SK-N-SH treated with all-trans-retinoic acid at 6 μM for 48 hours (cell line): ENCODE measurements at places on chromosomes 3 and 15.

DNA sequence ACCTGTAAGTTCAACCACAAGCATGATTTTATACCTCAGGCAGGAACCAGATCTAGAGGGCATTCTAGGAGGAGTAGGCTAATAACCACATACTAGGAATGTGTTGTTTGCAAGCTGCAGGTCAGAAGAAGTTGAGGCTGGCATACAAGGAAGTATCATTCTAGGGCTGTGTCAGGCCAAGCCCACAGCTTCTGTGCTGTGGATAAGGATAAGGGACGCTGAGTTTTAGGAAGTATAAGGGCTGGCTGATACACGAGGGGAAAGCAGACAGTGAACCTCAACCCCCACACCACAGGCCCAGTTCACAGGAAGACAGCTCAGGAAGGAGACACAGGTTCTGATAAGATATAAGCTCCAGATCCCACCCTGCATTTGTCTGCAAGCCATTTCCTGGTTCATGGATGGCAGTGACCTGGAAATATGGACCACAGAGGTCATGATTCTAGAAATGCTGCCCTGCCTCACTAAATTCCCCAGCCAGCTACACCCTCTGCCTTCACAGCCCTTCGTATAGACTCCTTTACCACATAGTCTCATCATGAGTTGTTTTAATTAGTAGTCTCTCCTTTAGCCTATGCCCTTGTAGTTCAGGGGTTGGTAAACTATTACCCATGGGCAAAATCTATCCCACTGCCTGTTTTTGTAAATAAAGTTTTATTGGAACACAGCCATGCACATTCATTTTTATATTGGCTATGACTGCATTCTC is 260.7 kb downstream of the OPA1 start:
- no peak for ATAC-seq

- ATAC-seq = no peak
Measured at GRCh38 chr3:98070840-98071239, 16.1 kb upstream of the OR5AC2 start.

- no peak for ATAC-seq
Measured at GRCh38 chr3:139745831-139746230, 68.1 kb upstream of the NMNAT3 start.

DNA sequence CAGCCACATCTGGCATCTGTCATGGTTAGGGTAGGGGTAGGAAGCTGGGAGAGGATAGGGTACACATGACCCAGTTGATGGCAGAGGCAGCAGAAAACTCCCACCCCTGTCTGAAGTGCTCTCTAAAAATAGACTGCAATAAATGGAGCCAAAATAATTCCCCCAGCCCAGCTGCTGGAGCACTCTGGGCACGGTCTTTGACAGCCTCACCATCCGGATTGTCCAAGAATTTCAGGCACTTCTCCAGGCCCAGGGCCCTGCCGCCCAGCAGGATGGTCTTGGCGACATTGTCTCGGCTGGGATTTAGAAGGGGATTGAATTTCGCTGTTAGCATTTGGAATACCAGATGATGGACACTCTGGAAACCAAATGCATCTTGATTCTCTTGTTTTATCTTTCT is 103.7 kb downstream of the IQSEC1 start:
- no peak for ATAC-seq

DNA sequence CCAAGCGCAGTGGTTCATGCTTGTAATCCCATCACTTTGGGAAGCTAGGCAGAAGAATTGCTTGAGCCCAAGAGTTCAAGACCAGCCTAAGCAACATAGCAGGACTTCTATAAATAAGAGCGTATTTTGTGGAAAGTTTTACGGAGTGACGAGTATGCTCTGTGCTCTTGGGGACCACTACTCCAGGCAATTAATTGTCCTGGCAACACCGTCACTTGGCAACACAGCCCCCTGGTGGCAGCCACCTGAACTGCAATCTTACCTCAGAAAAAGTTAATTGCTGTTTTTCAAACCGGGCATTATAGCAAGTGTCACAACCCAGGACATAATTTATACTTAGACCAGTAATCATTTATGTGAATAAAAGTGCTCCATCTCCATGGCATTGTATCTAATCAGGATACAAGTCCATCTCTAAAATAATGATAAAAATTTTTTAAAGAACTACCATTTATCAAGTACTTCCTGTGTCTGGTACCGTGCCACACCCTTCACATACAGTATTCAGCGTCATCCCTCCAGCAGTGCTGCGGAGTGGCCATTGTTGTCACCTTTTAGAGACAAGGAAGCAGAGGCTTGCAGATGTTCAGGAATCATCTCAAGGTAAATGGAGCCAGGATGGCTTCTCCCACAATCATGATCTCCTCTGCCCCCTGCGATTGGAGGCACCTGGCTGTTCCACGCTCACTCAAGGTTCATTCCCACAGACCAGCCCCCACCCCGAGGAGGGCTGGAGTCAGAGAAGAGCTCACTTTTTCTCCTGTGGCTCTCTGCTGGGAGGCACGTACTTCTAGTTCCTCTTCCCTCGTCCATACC is 34.5 kb downstream of the PLA2G4D start:
- ATAC-seq = no peak

DNA sequence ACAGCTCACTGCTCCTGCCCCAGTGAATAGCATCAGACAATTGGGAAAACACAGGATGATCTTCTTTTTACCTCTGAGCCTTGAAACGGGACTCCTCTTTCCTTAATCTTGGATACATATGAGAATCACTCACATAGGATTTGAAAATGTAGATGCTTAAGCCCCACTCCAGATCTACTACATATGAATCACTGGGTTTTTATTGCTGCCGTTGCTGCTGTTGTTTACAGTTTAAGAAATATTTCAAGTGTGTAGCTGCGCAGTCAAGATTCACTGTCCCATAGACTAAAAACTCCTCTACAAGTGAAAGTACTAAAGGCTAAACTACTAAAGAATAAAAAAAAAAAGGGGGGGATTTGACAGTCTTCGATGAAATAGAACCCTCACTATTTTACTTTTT is 765.9 kb downstream of the NTRK3 start:
- ATAC-seq = no peak

DNA sequence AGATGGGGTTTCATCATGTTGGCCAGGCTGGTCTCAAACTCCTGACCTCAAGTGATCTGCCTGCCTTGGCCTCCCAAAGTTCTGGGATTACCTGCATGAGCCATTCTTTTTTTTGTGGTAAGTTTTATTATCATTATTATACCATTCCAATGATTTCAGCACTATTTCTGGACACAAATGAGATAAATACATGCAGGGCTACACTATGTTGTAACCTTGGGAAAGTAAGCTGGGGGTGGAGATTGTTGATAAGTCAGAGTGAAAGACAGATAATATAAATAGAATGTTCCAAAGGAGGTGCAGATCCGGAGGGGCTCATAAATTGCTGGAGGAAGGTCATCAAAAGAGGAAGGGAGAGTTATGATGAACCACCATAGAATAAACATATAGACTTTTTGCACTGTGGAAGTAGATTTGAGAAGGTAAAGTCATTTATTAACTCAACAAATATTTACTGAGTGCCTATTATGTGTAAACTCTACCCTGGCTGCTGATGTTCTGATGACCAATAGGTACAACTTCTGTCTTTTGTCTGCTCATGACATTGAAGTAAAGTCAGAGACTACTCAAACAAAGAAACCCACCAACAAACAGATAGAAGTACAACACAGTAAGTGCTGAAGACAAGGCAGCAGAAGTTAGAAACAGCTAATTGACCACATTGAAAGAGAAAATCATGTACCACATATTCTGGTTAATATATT is 478.9 kb upstream of the GOLIM4 start:
- no peak for ATAC-seq

DNA sequence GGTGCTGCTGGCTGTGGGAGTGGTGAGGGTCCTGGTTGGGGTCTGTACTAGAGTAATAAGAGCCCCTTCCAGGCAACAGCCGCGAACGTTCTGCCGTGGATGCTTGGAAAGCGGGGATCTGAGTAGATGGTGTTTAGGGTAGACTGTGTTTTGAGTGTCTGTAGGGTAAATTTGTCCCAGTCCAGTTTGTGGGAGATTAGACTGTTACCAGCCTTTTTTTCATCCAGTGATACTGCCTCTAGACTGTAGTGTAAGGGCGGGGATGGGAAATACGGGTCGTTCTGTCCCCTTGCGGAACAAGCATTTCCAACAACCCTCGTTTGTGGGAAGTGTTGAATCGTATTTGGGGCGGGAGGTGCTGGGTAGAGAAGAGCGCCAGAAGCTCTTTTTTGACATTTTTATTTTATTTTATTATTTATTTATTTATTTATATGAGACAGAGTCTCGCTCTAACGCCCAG is 424 bp downstream of the HAUS2 start:
- ATAC-seq = peak; percentile 69

DNA sequence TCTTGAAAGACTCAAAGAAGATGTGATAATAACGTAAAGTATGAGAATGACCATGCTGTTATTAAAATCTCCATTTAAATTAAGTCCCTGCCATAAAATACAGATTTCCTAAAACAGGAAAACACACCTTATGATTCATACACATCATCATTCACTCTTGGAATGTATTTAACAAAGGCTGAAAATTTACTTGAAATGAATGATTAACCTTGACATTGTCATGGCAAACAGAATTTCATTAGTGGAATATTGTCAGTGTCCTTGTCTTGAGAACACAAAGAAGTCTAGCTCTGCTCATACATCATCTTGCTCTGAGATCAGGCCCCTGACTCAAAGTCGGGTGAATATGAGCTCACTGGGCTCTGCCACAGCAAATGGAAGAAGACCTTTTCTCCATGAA is 313.9 kb downstream of the FGF12 start:
- ATAC-seq = no peak

GRCh38 chr3:123409443-123410148 is 39.3 kb downstream of the ADCY5 start:
- no peak for ATAC-seq

- ATAC-seq = no peak
Measured at GRCh38 chr15:25465835-25466234, 27.0 kb upstream of the UBE3A start.

DNA sequence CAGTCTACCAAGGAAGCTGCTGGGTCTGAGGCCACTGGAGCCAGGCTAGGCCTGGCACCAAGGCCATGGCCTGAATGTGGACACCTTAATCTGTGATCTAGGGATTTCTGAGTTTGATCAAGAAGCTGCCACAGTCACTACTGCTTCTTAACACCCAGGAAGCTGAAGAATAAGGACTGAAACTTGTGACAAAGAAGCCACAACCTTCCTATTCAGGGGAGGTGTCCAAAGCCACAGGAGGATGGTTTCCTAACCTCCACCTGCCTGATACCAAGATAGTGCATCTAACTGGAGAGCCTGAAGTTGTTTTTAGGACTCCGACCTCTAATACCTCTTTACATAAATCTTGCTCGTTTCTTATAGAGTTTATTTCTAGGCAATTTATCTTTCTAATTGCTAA is 5.5 kb upstream of the ANO10 start:
- ATAC-seq = no peak

- no peak for ATAC-seq
Measured at GRCh38 chr15:40746916-40747418, 8.1 kb downstream of the RMDN3 start.

DNA sequence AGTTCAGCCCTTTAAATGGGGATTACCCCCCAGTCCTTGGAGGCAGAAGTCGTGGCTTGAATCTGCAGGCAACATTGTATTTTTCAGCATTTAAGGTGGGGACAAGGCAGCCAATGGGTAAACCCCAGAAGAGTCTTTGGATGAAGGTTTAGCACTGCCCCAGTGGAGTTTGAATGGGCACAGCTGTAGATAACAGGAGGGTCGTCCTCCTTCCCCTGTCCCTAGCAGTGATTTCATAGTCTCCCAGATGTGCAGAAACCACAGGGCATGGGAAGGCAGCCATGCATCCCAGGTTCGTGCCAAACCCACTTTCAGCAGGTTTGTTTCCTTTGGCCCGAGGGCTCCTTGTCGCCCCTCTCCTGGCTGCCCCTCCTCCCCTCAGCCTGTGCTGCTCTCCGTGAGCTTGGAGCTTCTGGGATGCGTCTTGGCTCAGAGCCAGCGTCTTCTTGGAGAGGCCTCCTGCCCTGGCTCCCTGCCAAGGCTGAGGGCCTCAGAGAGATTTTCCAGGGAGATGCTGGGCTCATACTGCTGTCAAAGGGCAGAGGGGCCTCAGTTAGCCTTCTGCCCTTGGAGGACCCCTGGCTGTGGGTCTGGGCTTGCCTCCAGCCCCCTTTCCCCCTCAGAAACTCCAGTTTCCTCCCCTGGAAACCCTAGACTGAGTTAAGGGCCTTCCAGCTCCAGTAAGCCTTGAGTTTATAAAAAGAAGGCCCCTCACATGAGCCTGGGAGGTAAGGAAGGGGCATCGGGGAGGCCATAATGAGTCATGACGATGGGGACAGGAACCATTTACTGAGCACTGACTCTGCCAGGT is 48.9 kb upstream of the POLG start:
- peak; percentile 78 for ATAC-seq

DNA sequence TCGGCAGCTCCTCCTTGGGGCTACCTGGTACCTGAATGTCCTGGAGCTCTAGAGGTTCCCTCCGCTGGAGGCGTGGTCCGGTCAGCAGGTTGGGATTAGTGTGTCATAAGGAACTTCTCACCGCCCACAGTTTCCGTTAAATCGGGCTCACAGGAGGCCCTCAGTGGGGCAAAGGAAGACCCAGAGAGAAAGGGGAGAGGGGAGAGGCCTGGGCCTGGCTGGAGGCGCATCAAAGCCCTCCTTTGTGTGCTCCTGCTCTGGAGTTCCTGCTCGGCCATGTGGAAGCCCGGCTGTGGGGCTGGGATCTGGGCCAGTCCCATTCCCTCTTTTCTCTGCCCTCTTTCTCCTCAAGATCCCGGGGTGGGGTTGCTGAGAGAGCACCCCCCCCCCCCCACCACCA is at the start of gene RLBP1:
Gene RLBP1 (minus strand): TSS at position 37 of the 400 bp plus-strand sequence. CDS start 2,604 bp downstream, outside the sequence.
- no peak for ATAC-seq

DNA sequence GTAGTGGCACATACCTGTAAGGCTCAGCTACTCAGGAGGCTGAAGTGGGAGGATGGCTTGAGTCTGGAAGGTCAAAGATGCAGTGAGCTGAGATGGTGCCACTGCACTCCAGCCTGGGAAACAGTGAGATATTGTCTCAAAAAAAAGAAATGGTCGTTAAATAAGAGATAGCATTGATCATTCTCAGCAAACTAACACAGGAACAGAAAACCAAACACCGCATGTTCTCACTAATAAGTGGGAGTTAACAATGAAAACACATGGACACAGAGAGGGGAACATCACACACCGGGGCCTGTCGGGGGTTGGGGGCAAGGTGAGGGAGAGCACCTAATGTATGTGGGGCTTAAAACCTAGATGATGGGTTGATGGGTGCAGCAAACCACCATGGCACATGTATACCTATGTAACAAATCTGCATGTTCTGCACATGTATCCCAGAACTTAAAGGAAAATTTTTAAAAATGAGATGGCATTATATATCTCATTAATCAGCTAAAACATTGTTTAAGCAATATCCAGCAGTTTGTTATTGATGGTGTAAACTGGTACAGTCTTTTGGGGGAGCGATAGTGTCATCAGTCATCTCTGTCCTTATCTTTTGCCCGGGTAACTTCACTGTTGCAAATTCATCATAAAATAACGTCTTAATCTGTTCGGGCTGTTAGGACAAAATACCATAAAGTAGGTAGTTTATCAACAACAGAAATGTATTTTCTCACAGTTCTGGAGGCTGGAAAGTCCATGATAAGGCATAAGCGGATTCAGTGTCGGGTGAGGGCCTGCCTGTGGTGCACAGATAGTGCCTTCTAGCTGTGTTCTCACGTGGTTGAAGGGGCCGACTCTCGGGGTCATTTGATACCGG is 1.7 kb upstream of the MAN2A2 start:
- 0 out of 3 replicates have a peak, but pooled peaks have one; percentile 2 for ATAC-seq
